Stimulated activated CD4-positive, alpha-beta T cell treated with anti-CD3 and anti-CD28 coated beads, Interleukin-4, amount 100 ng/mL, for 4 hours (primary cell): ENCODE measurements at places on chromosomes 2 and 18.

DNA sequence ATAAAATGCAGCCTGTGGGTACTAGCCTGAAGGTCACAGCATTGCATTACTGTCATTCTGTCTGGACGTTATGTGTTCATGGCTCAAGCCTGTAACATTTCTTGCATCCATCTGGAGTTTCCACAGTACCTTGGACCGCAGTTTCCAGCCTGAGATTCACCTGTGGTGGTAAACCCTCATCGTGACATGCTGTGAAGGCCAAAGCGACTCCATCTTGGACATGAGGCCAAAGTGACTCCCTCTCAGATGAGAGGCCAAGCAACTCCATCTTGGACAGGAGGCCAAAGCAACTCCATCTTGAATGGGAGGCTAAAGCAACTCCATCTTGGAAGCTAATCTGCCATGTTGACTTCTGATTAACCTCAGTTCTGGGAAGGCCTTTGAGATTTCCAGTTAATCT, 257.7 kb upstream of the MYT1L start:
- DNase-seq: no peak

- DNase-seq: no peak
Measured at GRCh38 chr2:236617221-236617737, 47.7 kb downstream of the ACKR3 start.

- no peak for DNase-seq
Measured at GRCh38 chr2:169275696-169276444, 86.5 kb downstream of the LRP2 start.

DNA sequence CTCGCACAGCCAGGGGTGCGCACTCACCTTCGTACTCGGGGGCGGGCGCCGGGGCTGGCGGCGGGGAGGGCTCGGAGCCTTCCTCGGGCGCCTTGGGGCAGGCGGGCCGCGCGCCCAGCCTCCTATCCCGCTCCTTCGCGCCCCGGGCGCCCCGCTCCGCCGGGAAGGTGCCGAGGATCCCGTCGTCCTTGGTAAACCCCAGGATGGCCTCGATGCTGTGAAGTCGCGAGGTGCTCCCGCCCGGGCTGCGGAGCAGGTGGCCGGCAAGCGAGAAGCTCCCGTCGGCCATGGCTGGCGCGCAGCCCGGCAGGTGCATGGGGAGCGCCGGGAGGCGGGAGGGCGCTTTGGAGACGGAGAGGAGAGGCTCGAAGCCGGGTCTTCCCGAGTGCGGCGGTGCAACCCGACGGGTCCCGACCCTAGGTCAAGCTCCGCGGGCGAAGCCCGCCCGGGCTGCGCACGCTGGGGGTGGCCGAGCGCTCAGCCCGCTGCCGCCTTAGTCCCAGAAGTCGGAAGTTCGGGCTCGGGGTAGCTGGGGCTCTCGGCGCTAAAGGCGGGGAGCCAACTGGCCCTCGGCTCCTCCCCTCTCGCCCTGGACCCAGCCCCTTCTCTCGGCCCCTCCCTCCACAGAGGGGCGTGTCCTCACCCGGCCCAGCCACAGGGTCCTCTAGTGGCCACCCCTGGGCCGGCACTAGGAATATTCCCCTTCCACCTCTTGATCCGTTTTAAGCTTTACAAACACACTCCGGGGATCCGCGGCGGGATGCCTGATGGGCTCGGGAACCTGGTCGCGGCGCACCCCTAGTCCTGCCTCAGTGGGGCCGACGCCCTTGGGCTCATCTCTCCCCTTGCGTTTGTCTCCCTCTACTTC, at the start of gene RAX:
RAX (minus strand) TSS at position 564 of the 868 bp plus-strand sequence; CDS start at position 316, 248 bp downstream.
- DNase-seq: no peak

DNA sequence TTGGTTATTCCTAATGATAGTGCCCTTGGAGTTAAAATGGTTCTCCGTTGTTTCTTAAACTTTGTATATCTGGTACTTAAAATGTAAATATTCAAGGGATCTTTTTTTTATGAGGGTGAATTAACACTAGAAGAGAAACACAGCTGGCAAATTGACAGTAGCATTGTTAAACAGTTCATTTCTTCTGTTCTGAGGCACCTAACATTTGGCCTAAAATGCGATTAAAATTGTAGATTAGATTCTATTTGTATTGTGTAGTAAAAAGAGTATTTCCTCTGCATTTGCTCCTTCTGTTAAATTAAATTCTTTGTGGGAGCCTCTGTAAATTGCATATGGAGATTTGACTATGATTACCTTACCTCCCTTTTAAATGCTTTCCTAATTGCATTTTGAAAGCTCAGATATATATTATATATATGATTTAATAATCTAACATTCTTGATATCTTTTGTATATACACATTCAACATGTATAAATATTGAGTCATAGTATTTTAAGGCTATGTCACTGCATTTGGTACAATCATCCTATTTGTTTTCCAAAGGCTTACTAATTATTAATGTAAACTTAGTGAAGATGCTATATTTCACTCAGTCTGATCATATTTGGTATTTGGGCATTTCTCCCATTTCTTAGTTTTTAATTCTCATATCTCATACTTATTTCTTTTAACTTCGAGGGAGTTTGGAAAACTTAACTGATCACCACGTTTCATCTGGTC, 124.4 kb downstream of the AGPS start:
- DNase-seq: no peak

- DNase-seq: no peak
Measured at GRCh38 chr2:189379287-189379630, 62.0 kb upstream of the WDR75 start.

DNA sequence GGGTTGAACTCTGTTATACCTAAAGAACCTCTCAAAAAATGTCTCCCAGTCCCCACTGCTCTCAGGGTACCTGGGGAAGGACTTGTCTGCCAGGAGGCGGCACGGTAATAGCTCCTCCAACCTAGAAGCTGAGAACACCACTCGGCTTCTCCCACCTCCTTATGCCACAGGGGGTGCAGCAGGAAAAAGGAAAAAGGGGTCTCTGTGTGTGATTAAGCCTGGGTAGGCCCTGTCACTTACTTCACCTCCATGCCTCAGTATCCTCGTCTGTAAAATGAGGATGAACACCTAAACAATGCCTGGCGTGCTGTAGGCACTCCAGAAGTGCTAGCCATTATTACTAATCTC, 76.6 kb downstream of the EMX1 start:
- no peak for DNase-seq

- no peak for DNase-seq
Measured at GRCh38 chr2:37388074-37388473, 43.6 kb downstream of the QPCT start.

GRCh38 chr2:86622519-86623042, 1.1 kb downstream of the RNF103 start:
- no peak for DNase-seq

- DNase-seq: no peak
Measured at GRCh38 chr2:71067567-71068217, 756 bp upstream of the NAGK start.

DNA sequence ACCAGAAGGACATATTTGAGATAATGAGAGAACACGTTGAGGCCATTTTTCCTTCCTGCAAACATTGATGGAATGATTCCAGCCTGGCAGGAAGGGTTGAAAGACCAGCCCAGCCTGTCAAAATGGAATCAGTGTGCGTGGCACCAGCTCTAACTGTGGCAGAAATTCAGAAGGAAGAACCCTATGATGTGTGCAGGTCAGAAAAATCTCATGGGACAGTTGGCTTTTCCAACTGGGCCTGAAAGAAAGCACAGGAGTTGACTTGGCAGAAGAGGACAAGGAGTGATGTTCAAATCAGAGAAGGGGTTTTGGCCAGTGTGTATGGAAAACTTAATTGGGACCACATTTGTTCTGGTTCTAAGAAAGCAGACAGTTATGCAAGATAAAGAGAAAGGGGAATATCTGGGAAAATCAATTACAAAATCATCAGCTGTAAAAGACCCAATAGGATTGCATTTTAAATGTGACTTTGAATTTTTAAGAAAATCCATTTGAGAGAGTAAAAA, 192.8 kb upstream of the PID1 start:
- DNase-seq: no peak

GRCh38 chr2:75846683-75847190, 136.0 kb upstream of the GCFC2 start:
- no peak for DNase-seq

- DNase-seq: peak; percentile 78
Measured at GRCh38 chr2:203706403-203706802, at the start of gene CD28. Gene CD28, plus strand, starts transcription at chr2:203706639. Its CDS starts 58 bp downstream, at chr2:203706697.

DNA sequence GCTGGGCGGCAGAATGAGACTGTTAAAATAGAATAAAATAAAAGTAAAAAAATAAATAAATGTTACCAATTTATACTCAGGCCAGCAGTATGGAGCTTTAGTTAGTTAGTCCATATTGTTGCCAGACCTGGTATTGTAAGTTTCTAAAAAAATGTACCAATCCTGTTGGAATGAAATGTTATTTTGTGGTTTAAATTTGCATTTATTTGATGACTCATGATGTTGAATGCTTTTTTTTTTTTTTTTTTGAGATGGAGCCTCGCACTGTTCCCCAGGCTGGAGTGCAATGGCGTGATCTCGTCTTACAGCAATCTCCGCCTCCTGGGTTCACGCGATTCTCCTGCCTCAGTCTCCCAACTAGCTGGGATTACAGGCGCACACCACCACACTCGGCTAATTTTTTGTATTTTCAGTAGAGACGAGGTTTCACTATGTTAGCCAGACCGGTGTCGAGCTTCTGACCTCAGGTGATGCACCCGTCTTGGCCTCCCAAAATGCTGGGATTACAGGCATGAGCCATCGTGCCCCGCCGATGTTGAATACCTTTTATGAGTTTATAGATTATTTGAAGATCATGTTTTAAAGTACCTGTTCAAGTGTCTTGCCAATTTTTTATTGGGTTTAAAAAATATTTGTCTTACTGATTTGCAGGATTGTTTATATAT, 5.7 kb upstream of the PTPRN start:
- no peak for DNase-seq

- no peak for DNase-seq
Measured at GRCh38 chr2:27291865-27292264, 9.6 kb downstream of the TRIM54 start.

GRCh38 chr2:6211236-6211635, 519.1 kb downstream of the SOX11 start:
- DNase-seq: no peak

DNA sequence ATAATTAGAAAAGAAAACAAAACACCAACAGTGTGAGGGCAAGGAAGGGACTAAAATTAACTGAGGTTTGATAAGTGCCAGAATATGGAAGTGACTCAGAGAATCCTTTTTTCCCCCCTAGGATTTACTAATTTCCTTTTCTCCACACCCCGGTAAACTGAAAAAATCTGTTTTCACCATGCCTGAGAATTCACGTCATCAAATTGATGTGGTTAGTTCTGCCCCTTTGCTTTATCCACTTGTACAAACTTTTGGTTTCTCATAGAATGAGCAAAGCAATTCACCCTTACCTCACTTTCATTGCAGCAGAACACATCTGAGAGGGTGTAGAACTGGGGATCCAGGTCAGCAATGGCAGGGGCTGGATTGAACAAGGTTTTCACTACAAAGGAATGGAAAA, 57.8 kb downstream of the RBKS start:
- DNase-seq: no peak

GRCh38 chr2:105647731-105648130, 97.0 kb upstream of the NCK2 start:
- no peak for DNase-seq

GRCh38 chr2:43136876-43137275, 89.5 kb downstream of the ZFP36L2 start:
- peak; percentile 87 for DNase-seq

GRCh38 chr2:160224060-160224459, 24.0 kb upstream of the ITGB6 start:
- DNase-seq: no peak

- DNase-seq: no peak
Measured at GRCh38 chr2:11743366-11743765, 3.1 kb upstream of the LPIN1 start.

DNA sequence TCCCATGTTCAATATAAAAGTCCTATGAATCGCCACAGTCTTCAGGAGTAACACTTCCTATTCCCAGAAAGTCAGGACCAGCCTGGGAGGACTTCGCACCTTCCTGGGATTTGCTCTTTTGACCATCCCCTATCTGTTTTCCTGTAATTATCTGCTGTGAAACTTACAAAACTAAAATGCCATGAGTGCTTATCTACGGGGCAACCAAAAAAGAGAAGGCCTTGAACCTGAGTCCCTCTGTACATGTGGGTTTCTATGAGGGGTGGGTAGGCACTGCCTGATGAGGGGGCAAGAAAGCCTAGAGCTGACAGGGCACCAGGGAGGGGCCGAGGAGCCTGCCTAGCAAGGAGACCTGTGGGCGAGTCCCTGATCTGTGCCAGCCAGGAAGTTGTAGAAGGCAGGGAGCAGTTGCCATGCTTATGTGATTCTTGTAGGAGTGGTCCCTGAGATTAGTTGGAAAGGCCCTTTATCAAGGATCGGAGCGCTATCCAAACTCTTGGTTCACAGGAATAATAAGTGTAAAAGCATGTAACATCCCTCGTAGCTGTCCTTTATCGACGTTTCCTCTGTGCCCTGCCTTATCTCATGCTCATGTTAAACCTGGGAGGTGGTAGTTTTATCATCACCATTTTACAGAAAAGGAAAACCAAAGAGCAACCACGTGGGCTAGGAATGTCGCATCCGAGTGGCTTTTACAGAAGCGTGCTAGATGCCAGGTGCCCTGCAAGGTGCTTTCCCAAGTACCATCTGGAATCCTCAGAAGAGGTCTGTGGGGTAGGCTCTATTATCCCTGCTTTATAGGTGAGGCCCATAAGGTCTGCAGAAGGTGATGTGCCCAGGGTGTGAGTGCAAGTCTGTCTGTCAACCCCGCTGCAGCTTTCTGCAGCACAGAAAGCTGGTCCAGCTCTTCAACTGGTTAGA, 111.8 kb downstream of the B3GNT2 start:
- no peak for DNase-seq

DNA sequence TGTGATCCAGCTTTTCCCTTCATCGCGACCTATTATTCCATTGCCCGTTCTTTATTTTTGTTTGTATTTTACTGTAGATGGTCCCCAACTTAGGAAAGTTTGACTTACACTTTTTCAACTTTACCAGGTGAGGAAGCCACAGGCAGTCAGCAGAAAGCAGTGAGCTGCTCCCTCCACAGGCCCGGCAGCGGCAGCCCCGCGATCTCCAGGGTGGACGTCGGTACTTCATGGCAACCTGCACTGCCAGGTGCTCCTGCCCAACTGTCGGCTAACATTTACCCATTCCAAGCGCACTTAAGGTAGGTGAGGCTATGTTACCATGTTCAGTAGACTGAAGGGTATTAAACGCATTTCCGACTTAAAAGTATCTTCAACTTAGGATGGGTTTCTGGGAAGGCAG, 12.8 kb downstream of the ZNF516 start:
- DNase-seq: no peak

GRCh38 chr2:10371441-10372196, 68.9 kb downstream of the HPCAL1 start:
- DNase-seq: no peak

DNA sequence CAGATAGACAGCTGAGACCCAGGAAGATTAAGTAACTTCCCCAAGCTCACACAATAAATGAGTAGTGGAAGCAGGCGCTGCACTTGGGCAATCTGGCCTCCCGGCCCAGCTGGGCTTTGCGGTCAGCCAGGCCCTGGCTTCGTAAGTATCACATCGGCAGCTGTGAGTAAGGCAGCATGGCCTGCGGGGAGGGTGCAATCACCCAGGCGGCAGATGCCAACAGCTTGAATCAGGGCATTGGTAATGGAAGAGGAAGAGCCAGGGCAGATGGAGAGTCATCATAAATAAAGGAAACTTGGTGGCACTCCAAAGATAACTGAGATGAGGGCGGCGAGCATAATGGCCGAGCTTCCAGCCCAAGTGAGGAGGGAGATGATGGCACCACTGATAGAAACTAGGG, 217.9 kb upstream of the PID1 start:
- no peak for DNase-seq

- DNase-seq: no peak
Measured at GRCh38 chr2:66437109-66437690, 2.3 kb downstream of the MEIS1 start.
